ENCODE measurements at places on chromosomes 1 and 21.

DNA sequence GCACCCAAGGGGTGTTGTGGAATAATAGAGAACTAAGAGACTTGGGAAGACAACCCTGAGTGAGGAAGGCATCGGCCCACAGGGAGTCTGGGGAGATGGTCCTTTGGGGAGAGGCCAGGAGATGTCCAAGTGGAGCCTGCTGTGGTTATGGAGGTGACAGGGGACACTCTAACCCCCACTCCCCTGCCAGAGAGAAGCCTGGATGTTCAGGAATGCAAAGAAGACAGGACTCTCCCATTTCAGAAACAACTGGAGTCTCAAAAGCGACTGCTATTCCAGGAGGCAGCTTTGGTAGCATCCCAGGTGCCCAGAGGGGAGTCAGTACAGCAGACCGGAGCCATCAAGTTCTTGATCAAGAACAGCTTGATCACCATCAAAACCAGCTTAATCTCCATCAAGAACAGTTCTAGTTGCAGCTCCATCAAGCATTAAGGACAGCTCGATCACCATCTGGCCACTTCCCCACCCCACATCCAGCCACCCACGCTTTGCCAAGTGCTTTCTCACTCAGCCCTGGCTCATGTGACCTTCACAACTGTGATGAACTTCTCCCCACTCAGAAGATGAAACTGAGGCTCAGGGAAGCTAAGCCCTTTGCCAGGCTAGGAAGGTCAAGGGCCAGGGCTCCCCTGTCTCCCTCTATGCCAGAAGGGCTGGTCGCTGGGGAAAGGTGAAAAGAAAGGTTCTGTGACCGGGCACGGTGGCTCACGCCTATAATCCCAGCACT is 743 bp downstream of the CD52 start:
- peak; percentile 46 for ATAC-seq

DNA sequence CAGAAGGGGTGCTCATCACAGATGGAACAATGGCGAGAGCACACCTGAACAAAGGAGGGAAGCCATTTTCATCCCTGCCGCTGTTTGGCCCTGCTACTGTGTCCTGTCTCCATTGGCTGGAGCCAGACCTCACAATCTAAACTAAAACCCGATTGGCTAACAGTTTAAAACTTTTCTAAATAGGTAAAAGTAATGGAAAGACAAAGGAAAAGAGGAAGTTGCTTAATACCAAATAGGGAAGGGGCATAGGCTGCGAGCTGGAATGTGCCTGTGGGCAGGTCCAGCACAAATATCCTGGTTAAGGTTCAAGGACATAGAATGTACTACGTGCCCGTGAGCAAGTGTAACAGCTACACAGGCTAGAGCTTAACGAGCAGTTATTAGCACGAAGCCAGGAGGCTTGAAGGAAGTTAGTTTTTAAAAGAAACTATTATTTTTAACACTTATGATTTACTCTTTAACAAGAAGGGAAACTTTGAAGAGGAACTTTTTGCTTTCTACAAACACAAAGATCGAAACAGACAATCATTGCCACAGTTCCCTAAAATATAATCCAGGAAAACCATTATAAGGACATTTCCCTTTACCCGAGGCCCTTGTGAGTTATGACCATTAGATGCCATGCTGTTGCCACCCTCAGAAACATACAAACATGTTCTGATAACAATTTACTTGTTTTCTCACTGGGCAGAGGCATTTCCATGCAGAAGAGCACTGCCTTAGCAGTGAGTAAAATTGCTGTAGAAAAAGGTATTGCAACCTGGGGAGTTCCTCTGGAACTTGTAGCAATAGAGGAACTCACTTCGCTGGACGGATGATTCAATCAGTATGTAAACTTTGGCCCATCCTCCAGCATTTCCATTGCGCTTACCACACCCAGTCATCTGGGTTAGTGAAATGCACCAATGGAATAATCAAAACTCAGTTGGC is 4.8 kb upstream of the PTTG1IP start:
- no peak for ATAC-seq

DNA sequence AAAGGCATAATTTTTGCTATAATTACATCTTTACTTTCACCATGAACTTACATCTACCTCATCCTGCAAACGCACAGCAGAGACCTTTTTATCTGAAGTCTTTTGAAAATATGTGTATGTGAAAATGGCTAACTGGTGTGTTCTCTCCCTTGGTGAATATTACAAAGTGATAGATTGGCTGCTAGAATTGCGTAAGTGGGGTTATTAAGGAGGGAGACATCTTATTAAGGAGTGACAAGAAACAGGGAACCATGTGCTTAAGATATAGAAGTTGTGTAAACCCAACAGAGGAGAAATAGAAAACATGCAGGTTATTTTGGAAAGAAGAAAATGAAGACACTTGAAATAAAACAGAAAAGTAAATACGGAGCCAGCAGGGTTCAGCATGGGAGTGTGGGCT is 7.8 kb downstream of the KCNJ15 start:
- no peak for ATAC-seq

DNA sequence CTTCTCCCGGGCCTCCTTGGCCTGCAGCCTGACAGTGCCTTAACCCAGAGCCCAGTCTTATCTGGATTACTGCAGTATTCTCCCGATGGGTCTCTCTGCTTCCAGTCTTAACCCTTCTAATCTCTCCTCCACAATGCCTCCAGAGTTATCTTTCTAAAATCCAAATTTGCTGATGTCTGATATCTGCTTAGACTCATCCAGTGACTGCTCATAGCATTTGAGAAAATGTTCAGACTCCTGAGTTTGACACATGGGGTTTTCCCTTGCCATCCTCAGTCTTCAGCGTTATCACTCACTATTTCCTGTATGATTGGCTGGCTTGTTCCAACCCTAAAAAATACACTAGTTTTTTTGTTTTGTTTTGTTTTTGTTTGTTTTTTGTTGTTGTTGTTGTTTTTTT is 102.0 kb downstream of the FMN2 start:
- ATAC-seq, result peak; percentile 16

DNA sequence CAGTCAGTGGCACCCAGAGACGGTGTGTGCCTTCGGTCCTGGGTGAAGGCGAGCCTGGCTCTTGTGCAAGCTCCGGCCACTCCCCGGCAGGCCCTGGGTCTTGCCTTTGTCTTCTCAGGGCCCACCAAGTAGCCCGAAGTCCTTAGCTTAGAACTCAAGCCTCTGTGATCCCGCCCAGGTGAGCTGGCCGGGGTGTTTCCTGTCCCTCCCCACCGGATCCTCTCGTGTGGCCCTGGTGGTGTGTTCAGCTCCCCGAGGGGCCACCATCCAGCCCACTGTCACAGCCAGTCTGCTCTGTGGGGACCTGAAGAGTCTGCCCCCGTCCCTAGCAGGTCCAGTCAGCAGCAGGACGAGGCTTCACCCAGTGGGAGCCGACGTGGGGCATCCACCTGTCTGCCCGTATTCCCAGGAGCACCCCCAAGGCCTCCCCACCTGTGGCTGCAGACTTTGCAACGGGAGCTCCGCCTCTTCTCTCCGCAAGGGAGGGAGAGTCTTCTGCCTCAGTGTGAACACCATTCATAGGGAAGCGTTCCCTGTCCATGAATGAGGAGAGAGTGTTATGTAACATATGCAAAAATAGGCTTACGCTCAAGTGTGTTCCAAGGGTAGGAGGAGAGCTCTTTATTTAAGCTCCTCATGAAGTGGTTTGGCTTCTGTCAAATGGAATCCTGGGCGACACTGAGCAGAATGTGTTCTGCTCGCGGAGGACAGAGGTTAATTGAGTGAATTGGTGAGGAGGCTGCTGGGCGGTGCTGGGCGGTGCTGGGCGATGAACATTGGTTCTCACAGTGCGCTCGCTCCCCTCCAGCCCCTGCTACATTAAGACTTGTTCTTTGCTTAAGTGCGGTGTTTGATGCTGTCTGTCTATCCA is 108.9 kb downstream of the CRYAA start:
- ATAC-seq, result no peak

GRCh38 chr1:201535046-201535918 is 3.6 kb upstream of the NAV1 start:
- ATAC-seq, result no peak

DNA sequence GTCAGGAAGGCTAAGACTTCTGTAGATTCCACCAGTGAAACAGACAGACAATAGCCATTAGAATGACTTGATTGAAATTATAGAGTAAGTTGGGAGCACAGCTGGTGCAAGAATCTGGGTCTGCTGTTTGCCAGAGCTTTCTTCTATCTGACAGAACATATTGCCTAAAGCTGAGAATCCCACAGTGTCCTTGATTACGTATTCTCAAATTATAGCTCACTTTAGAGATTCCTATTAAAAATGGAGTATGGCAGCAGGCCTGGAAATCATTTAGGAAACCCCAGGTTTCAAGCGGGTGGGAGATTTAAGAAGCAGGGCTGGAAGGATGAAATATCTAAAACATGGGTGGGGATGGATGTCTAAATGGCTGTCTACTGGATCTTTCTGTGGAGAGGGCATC is 639.7 kb upstream of the CXADR start:
- no peak for ATAC-seq

DNA sequence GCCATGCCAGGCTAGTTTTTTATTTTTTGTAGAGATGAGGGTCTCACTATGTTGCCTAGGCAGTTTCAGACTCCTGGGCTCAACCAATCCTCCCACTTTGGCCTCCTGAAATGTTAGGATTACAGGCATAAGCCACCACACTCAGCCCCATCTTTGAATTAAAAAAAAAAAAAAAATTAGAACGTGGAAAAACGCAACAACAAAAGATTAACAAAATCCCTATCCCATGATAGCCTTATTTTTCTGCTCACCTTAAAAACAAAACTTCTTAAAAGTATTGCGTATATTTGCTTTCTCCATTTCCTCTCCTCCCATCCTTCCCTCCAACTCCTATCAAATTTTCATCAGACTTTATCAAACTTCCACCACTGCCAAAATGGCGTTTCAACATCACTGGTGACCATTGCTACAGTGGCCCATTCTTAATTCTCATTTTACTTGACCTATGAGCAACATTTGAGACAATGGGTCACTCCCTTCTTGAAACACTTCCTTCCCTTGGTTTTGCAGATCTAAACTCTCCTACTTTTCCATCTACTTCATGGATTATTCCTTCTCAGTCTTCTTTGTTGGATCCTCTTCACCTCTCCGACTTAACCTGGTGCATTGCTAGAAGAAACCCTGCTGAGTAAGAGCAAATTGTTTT is 579 bp upstream of the ZNF684 start:
- ATAC-seq, result peak; percentile 32

GRCh38 chr21:32472890-32473765 is 60.6 kb downstream of the EVA1C start:
- ATAC-seq, result no peak

DNA sequence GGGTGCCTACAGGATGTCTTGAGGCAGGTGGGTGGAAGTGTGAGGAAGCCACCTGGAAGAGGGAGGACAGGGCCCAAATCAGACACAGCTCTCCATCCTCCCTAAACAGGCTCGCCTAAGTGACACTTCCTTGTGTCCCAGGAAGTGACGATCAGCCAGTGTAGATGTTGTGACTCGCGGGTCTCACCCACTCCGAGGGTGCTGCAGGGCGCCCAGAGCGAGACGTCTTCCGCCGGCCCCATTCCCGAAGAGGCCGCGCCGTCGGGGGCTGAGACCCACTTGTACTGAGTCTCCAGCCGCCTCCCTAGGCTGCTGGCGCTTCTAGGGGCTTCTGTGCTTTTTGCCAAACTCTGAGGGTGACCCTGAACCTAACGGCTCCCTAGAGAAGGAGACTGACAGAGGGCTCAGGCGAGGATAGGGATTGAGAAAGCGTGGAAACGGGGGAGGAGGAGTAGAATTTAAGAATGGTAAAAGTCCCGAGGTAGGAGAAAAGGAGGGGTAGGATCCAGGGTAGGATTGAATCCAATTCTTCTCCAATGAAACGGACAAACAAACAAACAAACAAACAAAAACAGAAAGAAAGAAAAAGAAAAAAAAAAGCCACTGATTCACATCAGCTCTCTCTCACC is 543 bp upstream of the MARK1 start:
- ATAC-seq, result peak; percentile 74

DNA sequence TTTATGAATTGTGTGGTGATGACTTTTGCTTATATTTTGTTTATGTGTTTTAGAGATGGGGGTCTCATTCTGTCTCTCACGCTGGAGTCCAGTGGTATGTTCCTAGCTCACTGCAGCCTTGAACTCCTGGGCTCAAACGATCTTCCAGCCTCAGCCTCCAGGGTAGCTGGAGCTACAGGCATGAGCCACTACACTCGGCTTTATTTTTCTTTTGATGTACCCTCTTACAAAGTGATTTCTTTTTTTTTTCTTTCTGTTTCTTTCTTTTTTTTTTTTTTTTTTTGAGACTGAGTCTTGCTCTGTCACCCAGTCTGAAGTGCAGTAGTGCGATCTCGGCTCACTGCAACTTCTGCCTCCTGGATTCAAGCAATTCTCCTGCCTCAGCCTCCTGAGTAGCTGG is 46.8 kb downstream of the CD247 start:
- no peak for ATAC-seq

DNA sequence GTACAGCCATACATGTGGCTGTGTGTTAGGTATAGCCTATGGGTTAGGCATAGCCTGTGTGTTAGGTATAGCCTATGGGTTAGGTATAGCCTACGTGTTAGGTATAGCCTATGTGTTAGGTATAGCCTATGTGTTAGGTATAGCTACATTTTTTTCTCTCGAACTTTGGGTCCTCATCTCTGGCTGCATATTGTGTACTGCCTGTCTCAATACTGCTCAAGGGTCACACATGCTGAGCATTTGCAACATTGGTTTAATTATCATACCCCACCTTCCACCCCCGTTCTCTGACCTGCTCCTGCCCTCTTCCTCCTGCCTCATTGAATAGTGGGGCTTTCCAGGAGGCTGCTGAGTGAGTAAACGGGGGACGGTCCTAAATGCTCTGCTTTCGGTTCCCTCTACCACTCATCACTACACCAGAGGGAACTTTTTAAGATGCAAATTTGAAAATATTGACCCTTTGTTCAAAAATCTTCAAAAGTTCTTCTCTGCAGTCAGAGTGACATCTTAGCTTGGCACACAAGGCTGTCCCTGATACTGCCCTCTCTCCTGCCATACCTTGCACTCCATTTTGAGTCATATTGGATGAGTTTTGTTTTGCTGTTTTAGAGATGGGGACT is 17.8 kb downstream of the OR2B11 start:
- ATAC-seq, result peak; percentile 99

DNA sequence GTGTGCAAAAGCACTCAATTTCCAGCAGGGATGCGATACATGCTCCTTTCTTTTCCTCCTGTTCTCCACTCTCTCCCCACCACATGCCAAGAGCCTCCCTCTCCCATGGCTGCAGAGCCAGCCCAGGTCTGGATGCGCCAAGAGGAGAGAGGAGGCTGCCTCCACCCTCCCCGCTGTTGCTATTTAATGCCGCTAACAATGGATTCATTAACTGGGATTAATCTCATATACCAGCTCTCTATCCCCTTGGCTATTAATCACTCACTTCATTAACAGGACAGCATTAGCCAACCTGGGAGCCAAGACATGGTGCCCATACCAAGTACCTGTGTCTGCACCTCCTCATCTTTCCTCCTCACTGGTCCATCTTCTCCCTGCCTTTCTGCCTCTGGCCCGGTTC is 49.1 kb upstream of the SCMH1 start:
- ATAC-seq, result no peak

DNA sequence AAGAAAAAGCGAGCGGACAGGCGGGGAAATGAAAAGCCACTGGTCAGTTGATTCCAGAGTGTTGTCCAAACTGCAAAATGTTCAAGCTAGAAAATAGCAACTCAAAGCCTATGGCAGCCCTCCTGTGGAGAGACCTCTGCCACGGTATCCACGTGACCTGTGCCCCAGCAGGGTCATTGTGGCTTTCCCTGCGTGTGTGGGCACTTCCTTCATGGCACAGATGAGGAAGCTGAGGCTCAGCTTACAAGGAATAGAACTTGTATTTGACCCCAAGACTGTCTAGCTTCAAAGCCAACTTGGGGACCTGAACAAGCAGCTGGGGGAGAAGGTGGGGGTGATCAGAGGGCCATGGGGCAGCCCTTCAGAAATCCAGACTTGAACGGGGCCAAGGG is 15.6 kb upstream of the PLEKHG5 start:
- ATAC-seq, result no peak
